ENCODE measurements at places on chromosomes 12 and 14. TPM values are rescaled to one million over a fixed set of nuclear protein-coding genes. Genes with fewer than 3 reads are reported as not detected.

- DNase-seq = peak; percentile 24
Observed at GRCh38 chr12:106645074-106645421, 62.2 kb downstream of the RFX4 start.

DNA sequence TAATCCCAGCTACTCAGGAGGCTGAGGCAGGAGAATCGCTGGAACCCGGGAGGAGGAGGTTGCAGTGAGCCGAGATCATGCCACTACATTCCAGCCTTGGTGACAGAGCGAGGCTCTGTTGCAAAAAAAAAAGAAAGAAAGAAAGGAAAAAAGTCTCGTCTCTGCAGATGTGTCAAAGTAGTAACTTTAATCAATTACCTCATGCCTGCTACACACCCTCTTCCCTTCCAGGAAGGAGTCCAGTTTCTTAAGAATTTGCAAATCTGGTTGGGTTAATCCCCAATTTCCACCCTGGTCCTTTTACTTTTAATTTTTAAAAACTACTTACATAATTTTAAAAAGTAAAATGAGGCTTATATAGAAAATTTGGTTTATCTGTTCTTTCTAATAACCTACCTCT lies 234.5 kb upstream of the KITLG start:
- no peak for DNase-seq

DNA sequence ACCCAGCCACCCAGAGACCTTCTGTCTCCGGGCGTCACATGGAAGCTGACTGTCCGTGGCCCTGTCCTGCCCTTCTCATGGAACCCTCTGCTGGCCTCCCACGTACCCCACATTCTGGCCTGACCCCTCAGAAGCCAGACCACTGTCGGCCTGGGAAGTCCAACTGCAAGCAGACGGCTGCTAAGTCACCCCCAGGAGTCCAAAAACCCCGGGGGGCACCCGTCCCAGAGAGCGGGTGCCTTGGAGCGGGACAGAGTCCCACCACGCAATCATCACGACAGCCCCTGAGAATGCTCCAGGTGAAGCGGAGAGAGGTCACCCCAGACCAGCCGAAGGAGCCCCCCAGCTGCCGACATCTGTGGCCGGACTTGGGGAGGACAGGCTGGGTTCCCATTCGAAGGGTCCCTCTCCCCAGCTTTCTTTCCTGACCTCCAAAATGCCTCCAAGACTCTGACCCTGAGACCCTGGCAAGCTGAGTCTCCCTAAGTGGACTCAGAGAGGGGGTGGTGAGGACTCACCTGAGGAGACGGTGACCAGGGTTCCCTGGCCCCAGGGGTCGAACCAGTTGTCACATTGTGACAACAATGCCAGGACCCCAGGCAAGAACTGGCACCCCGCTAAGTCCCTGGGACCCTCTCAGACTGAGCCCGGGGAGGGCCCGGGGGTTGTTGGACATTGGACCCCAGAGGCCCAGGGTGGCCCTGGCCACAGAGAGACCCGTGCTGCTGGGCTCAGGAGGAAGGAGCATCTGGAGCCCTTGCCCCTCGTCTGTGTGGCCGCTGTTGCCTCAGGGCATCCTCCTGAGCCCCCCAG lies 337.1 kb downstream of the TMEM121 start:
- no peak for DNase-seq

GRCh38 chr14:71467361-71467811 lies 464.8 kb upstream of the RGS6 start:
- peak; percentile 74 for DNase-seq

DNA sequence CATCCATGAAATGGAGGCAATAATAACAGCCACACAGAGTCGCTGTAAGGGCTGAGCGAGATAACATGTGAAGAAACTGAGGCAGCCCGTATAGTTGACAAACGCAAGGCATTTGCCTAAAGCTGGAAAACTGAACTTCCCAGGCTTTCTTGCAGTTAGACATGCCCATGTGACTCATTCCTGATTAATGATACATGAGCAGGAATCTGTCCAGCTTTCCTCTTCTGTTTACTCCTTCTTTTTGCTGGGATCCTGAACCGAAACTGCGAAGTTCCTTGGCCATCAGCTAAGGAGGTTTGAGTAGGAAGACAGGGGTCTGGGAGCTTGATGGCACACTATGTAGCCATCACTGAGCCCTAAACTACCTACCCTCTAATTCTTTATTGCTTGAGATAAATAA lies 52.2 kb downstream of the ST8SIA1 start:
- DNase-seq = peak; percentile 62

GRCh38 chr12:124159655-124160054 lies 135.2 kb upstream of the RFLNA start:
- DNase-seq = no peak

- no peak for DNase-seq
Observed at GRCh38 chr12:98845957-98846356, 200.9 kb downstream of the APAF1 start.

- DNase-seq = peak; percentile 18
Observed at GRCh38 chr14:71932229-71932981, at the start of gene RGS6. TSS of gene RGS6 (plus strand) at chr14:71932429.

DNA sequence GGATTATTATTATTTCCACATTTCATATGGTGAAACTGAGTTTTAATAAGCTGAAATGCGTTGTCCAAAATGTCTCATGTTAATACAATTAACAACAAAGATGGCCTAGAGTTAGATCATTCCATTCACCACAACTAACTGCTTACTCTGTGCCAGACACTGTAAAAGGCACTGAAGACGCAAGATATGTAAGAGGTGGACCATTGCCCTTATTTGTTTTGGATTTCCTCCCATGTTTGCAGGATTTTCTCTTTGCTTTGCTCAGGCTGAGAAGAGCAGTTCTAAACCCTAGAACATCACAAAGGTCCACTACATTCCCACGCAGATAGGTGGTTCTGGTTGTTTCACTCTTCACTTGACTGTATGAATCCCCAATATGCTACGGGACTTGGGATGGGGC lies 324.4 kb upstream of the KITLG start:
- DNase-seq = no peak

DNA sequence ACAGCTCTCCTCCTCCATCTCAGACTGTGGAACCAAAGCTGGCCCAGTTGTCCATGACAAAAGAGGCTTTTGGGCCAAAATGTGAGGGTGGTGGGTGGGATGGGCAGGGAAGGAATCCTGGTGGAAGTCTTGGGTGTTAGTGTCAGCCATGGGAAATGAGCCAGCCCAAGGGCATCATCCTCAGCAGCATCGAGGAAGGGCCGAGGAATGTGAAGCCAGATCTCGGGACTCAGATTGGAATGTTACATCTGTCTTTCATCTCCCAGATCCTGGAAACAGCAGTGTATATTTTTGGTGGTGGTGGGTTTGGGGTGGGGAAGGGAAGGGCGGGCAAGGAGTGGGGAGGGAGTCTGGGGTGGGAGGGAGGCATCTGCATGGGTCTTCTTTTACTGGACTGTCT lies 11.8 kb upstream of the TAMALIN start:
- no peak for DNase-seq

DNA sequence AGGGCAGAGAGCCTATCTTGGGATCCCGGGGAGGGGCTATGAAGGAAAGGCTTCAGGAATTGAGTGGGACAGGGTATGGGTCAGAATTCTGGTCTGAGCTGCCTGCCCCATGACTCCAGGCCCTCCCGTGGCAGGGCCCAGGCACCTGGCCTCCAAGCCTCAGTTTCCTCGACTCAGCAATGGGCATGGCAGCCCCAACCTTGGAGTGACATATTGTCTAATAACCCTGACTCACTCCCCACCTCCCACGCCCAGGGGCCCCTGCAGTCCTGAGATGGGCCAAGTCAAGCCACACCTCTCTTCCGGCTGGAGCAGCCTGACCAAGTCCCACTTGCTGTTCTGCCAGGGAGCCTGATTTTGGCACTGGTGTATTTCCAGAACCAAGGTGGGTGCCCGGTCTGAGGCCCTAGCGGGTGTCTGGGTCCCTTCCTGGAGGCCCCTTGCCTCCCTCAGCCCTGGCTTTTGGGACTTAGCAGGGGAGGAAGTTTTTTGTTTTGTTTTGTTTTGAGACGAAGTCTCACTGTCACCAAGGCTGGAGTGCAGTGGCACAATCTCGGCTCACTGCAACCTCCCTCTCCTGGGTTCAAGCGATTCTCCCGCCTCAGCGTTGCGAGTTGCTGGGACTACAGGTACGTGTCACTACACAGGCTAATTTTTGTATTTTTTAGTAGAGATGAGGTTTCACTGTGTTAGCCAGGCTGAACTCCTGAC lies 40.3 kb upstream of the RCOR1 start:
- DNase-seq = peak; percentile 81

Gene CD163
- not detected for total RNA-seq

GRCh38 chr14:61525293-61526011 lies 169.9 kb upstream of the HIF1A start:
- no peak for DNase-seq

Gene HOXC10
- total RNA-seq = 19.8 TPM

GRCh38 chr14:61632807-61633206 lies 62.5 kb upstream of the HIF1A start:
- no peak for DNase-seq

Gene DPY19L2
- total RNA-seq = not detected

DNA sequence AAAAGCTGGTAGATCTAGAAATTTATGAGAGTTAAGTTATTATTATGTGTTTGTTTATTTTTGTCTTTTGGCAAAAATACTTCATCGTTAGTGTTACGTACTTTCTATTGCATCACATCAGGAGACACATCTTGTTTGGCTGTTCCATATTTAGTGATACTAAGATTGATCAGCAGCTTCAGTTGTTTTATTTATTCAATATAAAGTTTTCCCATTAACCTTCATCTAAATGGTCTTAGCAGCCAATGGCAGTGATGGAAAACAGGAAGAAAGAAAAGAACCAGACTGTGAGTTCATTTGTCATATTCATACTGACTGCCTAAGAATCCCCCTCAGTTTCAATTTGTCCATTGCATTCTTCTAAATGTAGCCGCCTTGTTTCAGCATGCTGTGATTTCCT lies 122.3 kb downstream of the METTL25 start:
- DNase-seq = no peak

DNA sequence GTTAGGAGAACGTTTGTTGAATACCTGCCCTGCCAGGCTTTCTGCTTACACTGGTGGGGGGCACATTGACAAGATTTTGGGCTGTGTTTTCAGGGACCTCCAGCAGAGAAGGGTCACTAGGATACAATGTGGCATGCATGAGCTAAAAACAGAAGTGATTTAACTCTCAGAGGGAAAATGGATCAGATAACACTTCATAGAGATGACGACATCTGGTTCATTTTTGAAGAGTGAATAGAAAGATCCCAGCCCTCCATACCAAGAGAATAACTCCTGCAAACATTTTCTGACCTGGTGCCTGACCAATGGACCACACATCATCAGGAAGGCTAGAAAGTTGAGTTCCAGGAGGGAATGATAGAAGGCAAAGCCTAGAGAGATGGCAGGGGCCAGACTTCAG lies 33.7 kb downstream of the CKB start:
- no peak for DNase-seq

GRCh38 chr12:110998165-110998564 lies 77.8 kb upstream of the MYL2 start:
- DNase-seq = no peak

DNA sequence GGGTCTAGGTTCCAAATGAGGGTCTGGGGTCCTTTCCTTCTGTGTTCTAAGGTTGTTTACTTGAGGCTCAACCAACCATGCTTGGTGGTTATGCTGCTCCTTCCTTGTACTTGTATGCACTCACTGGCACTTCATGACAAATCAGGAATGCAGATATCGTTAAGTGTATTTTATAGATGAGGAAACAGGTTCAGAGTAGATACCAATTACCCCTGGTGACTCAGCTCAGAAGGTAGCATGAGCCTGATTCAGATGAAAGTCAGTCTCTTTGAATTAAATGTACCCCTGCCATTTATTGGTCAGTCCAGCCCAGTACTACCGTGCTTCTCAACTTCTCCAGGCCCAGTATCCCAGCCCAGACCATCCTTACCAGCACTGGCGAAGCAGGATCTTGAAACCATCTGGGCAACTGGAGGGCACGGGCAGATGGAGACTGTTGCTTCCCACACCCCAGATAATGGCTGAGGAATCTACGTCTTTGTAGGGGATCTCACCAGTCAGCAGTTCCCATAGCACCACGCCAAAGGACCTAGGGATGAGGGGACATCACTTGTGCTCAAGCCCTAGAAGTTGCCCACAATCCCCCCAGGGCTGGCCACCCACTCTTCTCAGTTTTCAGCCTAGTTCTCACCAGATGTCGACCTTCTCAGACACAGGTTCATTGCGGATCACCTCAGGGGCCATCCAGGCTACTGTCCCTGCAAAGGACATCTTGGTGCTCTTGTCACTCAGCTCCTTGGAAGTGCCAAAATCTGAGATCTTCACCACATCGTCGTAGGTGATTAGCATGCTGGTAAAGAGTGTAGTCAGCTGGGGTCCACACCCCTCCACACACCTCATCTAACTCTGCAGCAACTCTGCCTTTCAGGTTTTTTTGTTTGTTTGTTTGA lies 14.3 kb downstream of the MAP3K12 start:
- DNase-seq = no peak

Gene KRT78
- total RNA-seq = not detected

Gene TMEM132D
- total RNA-seq = 0.25 TPM

DNA sequence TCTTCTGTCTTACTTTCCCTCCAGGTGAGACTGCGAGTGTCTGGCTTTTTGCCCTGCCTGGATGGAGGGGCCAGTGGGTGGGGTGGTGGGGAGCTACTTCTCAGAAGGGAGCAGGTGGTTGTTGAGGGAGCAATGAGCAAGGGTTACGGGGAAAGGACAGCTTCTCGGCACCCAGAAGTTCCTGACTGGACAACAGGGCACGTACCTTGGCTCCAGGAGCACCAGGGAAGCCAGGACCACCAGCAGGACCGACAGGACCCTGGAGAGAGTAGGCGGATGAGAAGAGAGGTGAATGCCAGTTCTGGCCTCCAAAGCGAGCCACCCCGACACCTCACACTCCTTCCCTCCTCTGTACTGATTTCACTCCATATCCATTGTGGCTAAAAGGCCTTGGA lies 15.3 kb downstream of the COL2A1 start:
- DNase-seq = no peak

Gene CMTM5
- total RNA-seq = not detected

GRCh38 chr12:94191023-94191422 lies 42.6 kb downstream of the PLXNC1 start:
- DNase-seq = no peak

GRCh38 chr12:46414591-46415268 lies 42.2 kb upstream of the SLC38A2 start:
- DNase-seq = no peak

DNA sequence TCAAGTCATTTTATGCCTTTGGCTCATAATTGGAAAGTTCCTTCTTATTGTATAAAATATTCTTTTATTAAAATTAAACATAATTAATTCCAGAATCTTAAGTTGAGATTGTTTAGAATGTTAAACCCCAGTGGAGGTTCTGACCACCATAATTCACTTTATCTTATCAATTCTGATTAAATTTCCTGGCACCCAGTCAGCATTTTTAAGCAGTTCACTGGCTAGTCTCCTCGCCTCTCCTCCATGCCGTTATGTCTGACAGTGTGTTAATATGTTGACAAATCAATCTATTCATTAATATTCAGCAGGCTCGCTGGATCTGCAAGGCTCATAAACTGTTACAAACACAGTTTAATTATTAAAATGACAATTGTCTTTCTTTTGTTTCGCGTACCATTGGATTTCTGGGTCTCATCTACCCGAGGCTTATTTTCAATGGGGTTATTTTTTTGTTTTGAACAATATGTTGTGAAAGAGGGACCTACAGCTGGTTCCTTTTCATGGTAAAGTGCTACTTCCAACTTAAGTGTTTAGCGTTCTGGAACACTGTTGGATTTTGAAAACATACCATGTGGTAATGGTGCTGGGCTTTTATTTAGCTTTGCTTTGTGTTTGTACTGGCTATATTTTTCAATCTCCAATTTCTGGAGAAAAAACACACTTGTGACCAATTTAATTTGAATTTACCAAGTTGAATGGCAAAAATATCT lies 339.7 kb downstream of the PRKD1 start:
- DNase-seq = no peak
